ENCODE measurements at places on chromosomes 3 and 15.

- DNase-seq, result no peak
Measured at GRCh38 chr3:124353691-124354090, 361.8 kb upstream of the ROPN1 start.

GRCh38 chr15:77864211-77865105 is 213.1 kb downstream of the TBC1D2B start:
- DNase-seq, result no peak

- DNase-seq, result no peak
Measured at GRCh38 chr3:30493911-30494311, 112.5 kb upstream of the TGFBR2 start.

- DNase-seq, result no peak
Measured at GRCh38 chr3:183554377-183554776, 1.1 kb downstream of the KLHL6 start.
